ENCODE measurements at places on chromosomes 6 and 20.

- no peak for DNase-seq
Measured at GRCh38 chr20:39713076-39713840, 751.1 kb downstream of the DHX35 start.

GRCh38 chr20:9829835-9830234 lies 9.0 kb downstream of the PAK5 start:
- no peak for DNase-seq

DNA sequence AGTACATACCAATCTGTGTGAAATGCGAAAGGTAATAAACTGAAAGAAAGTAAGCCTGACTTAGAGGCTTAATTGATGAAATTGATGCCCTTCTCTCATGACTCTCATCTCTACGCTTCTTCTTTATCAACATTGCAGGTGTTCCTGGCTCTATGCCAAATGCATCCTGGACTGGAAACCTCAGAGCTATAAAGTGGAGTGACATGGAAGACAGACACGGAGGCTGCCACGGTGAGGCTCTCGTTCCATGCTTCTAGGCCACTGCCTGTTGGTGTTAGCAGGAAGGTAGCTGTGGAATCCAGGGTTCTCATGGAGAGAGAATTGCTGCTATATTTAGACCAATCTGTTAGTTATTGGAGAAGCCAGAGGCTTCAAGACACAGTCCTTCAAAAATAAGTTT lies 73.2 kb downstream of the C6orf52 start:
- DNase-seq: no peak

- DNase-seq: peak; percentile 55
Measured at GRCh38 chr20:22489626-22490286, 94.6 kb downstream of the FOXA2 start.

- no peak for DNase-seq
Measured at GRCh38 chr6:141107591-141108160, 1025.0 kb upstream of the GJE1 start.

GRCh38 chr6:158312672-158313397 lies 570 bp downstream of the TULP4 start:
- DNase-seq: no peak

- no peak for DNase-seq
Measured at GRCh38 chr6:107353773-107354382, 105.5 kb downstream of the PDSS2 start.

DNA sequence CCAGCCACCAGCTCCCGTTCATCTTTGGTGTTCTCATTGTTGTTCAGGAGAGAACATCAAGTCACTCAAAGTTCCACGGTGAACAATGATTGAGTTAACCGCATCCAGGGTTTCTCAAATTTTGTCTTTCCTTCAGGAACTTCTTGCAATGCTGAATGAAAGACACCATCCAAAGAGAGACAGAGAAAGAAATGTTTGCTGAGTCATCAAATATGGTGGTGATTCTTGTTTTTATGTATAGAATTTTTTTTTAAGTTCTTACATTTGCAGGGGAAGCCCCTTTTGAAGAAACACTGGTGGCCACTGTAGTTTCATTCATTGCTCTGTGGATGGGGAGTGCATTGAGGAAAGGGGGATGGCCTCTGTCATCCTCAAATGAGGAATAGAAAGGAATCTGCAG lies 62.3 kb upstream of the ENPP5 start:
- no peak for DNase-seq

- DNase-seq: no peak
Measured at GRCh38 chr6:128244751-128245405, 275.5 kb downstream of the PTPRK start.

- DNase-seq: no peak
Measured at GRCh38 chr6:84260926-84261325, 33.5 kb upstream of the CEP162 start.

- DNase-seq: no peak
Measured at GRCh38 chr6:84453499-84453898, 226.1 kb upstream of the CEP162 start.

- DNase-seq: no peak
Measured at GRCh38 chr6:82955841-82956240, 109.8 kb downstream of the UBE3D start.

DNA sequence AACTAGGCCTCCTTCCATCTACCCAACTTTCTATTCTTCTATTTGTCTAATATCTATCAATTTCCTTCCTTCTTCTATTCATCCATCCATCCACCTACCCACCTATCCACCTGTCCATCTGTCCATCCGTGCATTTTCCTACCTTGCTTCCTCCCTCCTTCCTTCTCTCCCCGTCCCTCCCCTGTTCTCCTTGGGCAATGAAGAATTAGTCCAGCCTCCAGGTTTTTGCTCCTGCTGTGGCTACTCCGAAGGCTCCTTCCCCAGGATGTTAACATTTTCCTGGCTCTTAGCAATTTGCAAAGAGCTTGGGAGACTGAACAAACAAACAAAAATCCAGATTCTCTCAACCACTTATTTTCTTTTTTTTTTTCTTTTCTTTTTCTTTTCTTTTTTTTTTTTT lies 81.6 kb downstream of the KCNB1 start:
- DNase-seq: no peak

DNA sequence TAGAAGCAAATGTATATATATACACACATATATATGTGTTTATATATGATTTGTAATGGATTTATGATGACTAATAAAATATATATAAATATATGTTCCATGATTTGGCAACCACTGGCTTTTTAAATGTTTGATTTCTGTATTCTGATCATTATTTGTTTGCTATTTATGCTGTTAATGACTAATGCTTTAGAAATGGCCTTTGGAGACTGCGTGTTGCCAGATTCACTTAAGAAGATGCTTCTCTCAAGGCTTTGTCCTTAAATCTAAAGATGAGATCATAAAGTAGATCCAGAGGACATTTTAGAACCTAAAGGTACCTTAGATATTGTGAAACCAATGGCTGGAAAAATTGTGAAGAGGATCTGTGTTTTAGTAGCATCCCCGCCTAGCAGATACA lies 116.0 kb upstream of the SUPT3H start:
- no peak for DNase-seq

- no peak for DNase-seq
Measured at GRCh38 chr6:110949679-110950285, 8.7 kb upstream of the GTF3C6 start.

DNA sequence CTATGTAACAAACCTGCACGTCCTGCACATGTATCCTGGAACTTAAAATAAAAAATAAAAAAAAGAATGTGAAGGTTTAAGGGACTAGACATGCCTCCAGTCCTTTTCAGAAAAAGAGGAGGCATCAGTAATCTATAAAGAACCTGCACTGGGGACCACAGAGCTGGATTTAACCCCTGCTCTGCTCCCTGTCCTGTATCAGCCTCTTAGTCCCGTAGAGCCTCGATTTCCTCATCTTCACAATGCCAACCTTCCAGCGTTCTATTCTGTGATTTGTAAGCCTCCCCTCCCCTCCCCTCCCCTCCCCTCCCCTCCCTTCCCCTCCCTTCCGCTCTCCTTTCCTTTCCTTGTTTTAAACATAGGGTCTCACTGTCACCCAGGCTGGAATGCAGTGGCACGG lies 31.1 kb upstream of the TMEM181 start:
- DNase-seq: no peak

GRCh38 chr6:14246876-14247275 lies 129.3 kb downstream of the CD83 start:
- DNase-seq: peak; percentile 34

- no peak for DNase-seq
Measured at GRCh38 chr6:30821862-30822784, 62.2 kb upstream of the DDR1 start.

DNA sequence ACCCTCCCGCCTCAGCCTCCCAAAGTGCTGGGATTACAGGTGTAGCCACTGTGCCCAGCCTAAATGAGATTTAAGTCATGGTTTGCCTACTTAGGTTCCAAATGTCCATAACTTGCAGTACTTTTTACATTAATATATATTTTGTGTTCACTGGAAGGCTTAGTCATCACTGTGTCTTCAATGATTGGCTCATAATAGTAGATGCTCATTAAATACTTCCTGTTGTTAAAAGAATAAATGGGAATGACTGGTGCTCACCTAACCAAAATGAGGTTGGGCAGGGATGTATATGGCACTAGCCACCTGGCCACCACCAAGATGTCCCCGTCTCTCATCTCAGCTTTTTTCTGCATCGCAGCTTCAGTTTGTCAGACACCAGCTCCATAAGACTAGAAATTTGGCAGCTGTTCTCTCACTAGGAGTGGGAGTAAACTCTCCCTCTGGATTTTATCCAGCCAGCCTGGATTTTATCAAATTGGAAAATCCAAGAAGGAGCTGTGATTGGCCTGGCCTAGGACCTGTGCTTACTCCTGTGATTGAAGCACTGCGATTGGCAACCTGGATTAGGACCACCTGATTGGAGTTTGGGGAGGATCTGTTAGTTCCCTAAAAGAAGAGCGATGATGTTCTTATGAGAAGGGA lies 1.1 kb upstream of the GLO1 start:
- no peak for DNase-seq

- DNase-seq: no peak
Measured at GRCh38 chr6:37858363-37858762, 38.8 kb downstream of the ZFAND3 start.

- no peak for DNase-seq
Measured at GRCh38 chr6:29927841-29928388, 14.4 kb upstream of the HLA-A start.

- peak; percentile 86 for DNase-seq
Measured at GRCh38 chr6:156395276-156395675, 381.9 kb upstream of the ARID1B start.

DNA sequence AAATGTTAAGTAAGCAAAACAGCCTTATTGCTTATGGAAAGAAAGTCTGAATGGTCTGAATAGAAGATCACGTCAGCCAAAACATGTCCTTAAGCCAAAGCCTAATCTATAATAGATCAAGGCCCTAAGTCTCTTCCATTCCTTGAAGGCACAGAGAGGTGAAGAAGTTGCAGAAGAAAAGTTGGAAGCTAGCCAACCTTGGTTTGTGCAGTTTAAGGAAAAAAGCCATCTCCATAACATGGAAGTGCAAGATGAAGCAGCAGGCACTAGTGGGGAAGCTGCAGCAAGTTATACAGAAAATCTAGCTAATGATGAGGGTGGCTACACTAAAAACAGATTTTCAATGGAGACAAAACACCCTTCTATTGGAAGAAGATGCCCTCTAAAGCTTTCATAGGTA lies 29.1 kb downstream of the LRRN4 start:
- DNase-seq: no peak

GRCh38 chr6:168711049-168711640 lies 270.2 kb downstream of the SMOC2 start:
- no peak for DNase-seq

- no peak for DNase-seq
Measured at GRCh38 chr6:74277777-74278186, 581.8 kb downstream of the CD109 start.

GRCh38 chr20:15890407-15890982 lies 682.8 kb downstream of the KIF16B start:
- DNase-seq: no peak

GRCh38 chr6:6390849-6391602 lies 70.6 kb upstream of the F13A1 start:
- DNase-seq: no peak

GRCh38 chr6:52359403-52359802 lies 2.5 kb upstream of the PAQR8 start:
- DNase-seq: no peak

GRCh38 chr6:2562721-2563451 lies 187.8 kb downstream of the MYLK4 start:
- DNase-seq: peak; percentile 66

- DNase-seq: no peak
Measured at GRCh38 chr6:111713236-111713635, 107.6 kb upstream of the TRAF3IP2 start.

GRCh38 chr6:125481056-125481455 lies 179.3 kb upstream of the HDDC2 start:
- DNase-seq: no peak
